Right hindlimb (tissue), 1 donor: ENCODE measurements at places on chromosomes 7 and 10.

GRCh38 chr7:23520582-23520981 lies 11.2 kb downstream of the TRA2A start:
- no peak for DNase-seq

GRCh38 chr7:92794391-92794790 lies 42.0 kb downstream of the CDK6 start:
- no peak for DNase-seq

DNA sequence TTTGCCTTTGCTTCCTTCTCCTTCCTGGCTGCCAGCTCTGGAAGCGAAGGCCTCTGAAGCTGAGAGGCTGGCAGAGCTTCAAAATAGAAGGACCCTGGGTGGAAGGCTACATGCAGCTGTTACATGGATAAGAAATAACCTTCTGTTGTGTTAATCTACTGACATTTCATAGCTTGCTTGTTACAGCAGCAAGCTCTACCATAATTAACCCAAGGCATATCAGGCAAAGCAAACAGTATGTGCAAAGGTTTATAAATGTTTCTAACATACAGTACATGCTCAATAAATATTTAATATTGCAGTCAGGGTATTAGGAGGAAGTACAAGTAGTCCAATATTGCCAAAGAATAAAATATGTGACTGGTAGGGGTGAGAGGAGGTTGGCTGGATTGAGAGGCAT lies 55.6 kb upstream of the MKLN1 start:
- no peak for DNase-seq

DNA sequence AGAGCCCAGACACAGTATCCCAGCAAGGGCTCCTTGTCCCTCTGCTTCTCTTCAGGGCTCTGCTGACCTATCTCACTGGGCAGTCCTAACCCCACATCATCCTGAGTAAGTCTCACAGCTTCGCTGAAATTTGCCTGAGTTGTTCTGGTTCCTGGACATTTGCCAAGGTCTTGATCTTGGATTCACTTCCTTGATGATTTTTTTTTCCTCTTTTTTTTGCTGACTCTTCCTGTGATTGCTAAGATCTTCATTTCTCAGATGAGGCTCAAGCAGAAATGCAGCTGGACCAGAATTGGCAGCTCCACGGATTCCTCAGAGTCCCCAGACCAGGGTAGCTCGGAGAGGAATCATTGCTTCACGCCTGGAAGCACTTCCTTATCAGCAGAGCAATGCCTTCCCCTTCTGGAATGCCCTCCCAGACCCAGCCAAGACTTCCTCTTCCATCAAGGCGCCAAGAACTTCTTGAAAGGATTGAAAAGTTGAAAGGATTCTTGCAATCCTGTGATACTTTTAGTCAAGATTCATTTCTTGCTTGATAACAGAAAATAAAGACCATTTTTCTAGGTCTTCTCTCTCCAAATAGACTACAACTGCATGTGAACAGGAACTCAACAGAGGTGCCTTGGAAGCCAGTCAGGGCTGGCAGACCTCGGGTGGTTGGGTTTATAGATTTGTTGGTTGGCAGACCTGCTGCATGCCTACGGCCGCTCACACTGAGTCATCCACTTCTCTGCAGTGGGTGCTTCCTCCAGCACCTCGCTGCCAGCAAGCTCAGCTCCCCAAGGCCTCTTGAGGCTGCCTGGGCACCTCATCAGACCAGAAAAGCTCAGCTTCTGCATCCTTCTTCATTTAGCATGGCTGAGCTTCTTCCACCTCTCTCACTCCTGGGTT lies 8.8 kb upstream of the AFAP1L2 start:
- no peak for DNase-seq

GRCh38 chr10:102458656-102459055 lies 7.3 kb upstream of the C10orf95 start:
- DNase-seq: no peak
